Frontal cortex (tissue), 4 donors: ENCODE measurements at places on chromosomes 6 and 20. TPM values are rescaled to one million over a fixed set of nuclear protein-coding genes. Genes with fewer than 3 reads are reported as not detected.

HLA-DRB1 gene
- total RNA-seq, result 3.7 TPM

BIRC7 gene
- not detected for total RNA-seq

CDK5RAP1 gene
- 22.8 TPM for total RNA-seq

SLCO4A1 gene
- total RNA-seq, result 1.6 TPM

TGIF2 gene
- total RNA-seq, result 4.9 TPM
